ENCODE measurements at places on chromosomes 7 and 10. TPM values are rescaled to one million over a fixed set of nuclear protein-coding genes. Genes with fewer than 3 reads are reported as not detected.

DNA sequence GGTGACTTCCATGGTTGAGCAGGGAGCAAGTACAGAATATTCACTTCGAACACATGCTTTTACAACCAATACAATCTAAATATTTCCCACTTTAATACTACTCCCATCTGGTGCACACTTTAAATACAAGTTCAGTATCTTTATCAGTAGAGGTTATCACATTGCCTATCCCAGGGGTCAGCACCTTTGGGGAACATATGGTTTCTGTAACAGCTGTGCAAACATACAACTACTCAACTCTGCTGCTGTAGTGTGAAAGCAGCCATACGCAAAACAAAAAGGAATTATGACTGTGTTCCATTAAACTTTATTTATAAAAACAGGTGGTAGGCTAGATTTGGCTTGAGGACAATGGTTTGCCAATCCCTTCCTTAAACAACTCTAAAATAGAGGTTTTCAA, 157.5 kb downstream of the XPNPEP1 start:
- no peak for DNase-seq

FAM131B gene
- 11.9 TPM for total RNA-seq

DNA sequence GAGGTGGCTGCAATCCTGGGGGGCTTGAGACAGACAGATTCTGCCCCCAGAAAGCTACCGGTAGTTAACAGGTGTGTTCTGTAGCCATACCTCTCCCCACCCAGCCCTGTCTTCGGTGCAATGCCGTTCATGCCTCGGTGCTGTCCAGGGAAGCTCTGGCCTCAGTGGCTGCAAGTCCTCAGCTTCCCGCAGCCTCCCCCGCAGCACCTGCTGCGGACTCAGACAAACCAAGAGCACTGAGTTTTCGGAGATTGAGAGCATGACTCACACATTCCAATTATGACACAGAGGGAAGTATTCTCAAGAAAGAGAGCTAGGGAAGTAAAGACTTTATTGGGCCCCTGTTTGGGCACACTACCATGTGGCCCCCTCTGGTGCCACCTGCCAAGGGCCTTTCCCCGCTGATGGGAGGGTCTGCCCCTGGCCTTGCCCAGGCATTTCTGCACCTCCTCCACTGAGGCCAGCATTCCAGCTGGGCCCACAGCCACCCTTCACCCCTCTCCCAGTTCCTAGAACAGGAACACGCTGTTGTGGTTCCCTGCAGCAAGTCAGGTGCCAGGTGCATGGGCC, 30.2 kb upstream of the EZH2 start:
- no peak for DNase-seq

- no peak for DNase-seq
These were observed 6.4 kb upstream of the PRKCQ start for GRCh38 chr10:6586501-6586900.

TMEM139 gene
- 2.5 TPM for total RNA-seq

GRCh38 chr10:4080225-4080805, 295.3 kb upstream of the KLF6 start:
- DNase-seq = no peak

GRCh38 chr7:134729895-134730294, 49.5 kb upstream of the CALD1 start:
- no peak for DNase-seq

GRCh38 chr7:82396343-82396742, 47.2 kb downstream of the CACNA2D1 start:
- no peak for DNase-seq

GRCh38 chr10:69400936-69401335, 15.8 kb downstream of the TACR2 start:
- no peak for DNase-seq

Measured in H7 (cell line).